ENCODE measurements at places on chromosomes 4 and X.

GRCh38 chr4:167290678-167291077, 56.4 kb upstream of the SPOCK3 start:
- DNase-seq: no peak

DNA sequence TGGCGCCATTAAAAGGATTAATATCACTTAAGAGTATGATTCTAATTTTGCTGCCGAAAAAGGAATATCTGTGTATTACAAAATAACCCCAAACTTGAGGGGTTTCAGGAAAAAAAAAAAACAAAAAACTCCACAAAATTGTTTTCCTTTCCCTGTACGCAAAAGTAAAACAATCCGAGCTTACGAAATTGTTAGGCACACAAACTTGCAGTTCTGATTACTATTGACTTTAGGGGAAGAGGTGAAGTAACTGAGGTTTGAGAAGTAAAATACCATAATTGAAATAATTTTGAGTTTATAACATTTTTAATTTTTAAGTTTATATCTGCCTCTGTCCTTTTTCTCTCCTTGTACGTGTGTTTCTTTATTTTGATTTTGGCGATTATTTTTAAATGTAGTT, 64.8 kb downstream of the USP9X start:
- no peak for DNase-seq

DNA sequence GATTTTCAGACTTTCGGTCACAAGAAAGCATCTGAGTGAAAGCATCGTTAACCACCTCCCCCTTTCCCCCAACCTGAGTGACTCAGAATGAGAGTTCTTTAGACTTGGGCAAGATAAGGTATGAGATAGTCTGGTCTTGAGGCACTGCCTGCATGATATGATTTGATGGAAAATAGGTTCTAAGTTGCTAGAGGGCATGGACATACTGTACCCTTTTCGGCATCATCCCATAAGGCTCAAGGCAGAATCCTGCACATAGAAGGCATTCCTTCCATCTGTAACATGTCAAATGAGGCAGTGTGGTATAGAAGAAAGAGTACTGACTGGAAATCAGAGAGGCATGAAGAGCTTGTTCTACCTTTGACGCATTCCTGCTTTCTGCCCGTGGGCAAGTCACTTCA, 16.8 kb upstream of the AMOT start:
- no peak for DNase-seq

DNA sequence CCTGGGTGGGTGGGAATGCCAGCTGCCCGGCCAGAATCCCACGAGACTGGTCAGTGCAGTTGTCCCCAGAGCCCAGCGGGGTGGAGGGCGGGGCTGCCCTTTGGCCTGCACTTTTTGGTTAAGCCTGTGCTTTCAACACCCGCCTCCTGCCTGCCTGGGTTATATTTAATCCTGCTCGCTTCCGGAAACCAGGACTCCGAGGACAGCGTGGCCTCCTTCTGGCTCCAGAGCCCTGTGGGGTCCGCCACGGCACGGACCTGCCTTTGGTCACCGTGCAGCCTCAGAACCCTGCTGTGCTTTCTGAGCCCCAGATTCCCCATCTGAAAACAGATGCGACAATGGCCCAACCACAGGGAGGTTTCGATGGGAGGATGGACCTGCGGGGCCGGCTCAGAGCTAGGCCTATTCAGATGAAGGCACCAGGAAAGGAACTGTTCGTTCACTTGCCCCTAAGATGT, 29.4 kb upstream of the KIAA0232 start:
- DNase-seq: no peak

- DNase-seq: no peak
These were observed 166.5 kb upstream of the PPP1R2C start for GRCh38 chrX:42944381-42944998.

DNA sequence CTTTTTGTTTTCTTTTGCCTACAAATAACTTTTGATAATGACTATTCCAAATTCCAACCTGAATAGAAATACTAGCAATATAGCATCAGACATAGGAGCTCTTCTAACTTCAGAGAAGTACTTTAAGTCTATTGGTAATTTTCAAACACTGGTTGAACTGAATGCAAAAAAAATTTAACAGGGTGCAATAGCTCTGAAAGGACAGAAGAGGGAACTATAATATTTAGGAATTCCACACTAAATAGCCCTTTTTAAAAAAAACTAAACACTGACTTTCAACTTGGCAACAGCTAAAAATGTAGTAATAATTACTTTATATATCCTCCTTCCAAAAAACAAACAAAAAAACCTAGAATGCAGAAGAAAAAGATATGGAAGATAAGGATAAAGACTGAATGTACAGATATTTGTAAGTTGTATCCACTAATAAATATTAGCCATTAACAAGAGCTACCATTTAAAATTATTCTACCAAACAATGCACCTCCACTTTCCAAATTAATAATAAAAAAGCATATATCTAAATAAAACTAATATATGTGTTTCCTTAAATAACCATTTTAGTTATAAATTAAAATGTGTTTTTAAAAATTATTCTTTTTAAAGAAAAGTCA, 81.4 kb downstream of the FBXW7 start:
- DNase-seq: no peak

DNA sequence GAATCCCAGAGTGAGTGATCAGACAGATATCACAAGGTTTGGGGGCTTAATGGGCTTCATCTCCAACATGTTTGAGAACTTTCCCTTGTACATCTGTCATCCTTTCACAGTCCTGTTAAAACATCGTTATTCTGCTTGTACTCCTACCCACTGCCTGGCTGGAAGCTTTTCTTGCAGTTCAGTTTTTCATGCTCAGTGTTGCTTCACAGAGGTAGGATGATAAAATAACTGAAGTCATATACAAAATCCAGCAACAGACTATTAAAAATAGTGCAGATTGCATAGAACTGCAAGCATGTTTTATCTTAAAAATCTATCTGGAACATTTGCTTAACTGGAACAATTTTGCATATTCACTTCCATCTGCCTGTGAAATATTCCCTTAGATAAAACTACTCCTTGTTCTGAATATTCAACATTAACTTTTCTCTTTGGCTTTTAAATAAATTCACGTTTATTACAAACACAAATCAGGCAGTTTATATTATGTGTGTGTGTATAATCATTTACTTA, 579.6 kb upstream of the IGFBP7 start:
- no peak for DNase-seq

GRCh38 chr4:6267573-6267972, 2.1 kb upstream of the WFS1 start:
- DNase-seq: no peak

GRCh38 chr4:152189451-152190179, 346.3 kb downstream of the FBXW7 start:
- no peak for DNase-seq

DNA sequence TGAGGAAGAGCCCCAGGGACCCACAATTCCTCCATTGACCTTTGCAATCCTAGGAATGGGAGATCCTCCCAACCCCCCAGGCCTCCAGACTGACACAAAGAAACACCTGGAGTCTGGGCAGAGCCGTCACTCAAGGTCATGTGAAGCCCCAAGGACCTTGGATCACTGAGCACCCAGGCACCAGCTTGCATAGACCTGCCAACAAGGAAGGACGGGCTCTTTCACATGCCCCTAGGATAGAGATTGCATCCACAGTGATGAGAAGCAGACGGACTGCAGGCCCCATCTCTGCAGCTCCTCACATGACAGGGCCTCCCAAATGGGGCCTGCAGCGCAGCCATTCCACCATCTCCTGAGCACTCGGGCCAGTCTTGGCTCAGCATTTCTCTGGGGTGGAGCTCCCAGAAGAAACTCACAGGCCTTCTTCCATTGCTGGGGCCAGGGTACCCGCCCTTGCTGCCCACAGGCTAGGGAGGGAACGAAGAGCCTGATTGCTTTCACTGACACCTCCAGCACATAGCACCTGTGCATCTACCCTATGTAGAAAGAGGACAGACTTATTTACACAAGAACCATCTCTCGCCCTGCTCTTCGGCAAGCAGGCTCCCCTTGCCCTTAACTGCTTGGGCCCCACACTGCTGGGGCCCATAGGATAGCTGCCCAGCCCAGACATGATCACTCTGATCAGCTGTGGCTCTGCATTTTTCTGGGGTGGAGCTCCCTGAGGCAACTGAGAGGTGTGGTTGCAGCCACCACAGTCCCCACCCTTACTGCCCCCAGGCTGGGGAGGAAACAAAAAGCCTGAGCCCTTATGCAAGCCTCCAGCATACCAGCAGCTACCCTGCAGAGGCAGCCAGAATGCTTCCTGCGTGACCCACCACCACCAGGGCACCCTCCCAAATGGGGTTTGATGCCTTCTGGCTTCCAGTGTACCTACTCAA, 185.7 kb upstream of the ZCCHC13 start:
- no peak for DNase-seq
